ENCODE measurements at places on chromosomes 12 and 14. TPM values are rescaled to one million over a fixed set of nuclear protein-coding genes. Genes with fewer than 3 reads are reported as not detected.
A peak's percentile ranks its signal among the peaks of the same experiment; 100 is the strongest.

- no peak for DNase-seq
- no peak overlapping the region for H3K27ac ChIP-seq
- H3K4me1 ChIP-seq, result no peaks in the 10 kb centered on the region
- H3K27me3 ChIP-seq, result peaks cover 2% of the 10 kb centered on the region
- H3K36me3 ChIP-seq, result no peaks in the 10 kb centered on the region
Observed at GRCh38 chr14:32514681-32515080, 185.6 kb downstream of the AKAP6 start.

DNA sequence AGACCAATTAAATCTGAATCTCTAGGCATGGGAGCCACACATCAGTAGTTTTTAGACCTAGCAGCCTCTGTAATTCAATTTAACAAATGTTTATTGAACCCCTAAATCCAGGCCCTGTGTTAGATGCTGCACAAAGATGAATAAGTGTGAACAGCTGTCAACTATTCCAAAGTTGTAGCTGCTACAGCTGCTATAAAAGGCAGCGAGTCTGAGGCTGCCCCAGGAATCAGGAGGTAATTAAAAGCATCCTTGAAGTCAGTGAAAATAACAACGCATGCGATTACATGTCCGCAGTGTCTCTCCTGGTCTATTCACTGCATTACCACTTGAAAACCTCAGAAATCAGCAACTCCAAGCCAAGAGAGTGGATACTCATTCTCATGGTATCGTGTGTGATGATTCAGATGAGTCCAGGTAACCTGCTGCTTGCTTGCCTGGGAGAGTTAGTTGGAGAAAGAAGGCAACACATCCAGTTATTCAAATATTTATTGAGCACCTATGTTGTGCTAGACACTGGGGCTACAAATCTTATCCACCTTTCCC lies 34.9 kb upstream of the DDHD1 start:
- no peak for DNase-seq
- peaks cover 56% of the 10 kb centered on the region for H3K4me1 ChIP-seq
- H3K27me3 ChIP-seq, result peaks cover 4% of the 10 kb centered on the region
- no peak overlapping the region for H3K4me3 ChIP-seq

DNA sequence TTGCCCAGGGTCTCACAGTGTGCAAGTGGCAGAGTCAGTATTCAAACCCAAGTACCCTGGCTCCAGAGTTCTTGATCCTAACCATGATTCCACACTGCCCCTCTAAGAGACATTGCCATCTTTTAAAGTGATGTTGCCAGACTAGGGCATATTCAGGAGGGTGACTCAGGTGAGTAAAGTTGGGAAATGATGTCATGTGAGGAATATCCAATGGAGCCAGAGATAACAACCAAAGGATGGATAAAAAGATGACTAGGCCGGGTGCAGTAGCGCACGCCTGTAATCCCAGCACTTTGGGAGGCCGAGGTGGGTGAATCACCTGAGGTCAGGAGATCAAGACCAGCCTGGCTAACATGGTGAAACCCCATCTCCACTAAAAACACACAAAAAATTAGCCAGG lies 85.6 kb downstream of the SMOC1 start:
- H3K4me3 ChIP-seq, result no peak overlapping the region
- DNase-seq, result no peak
- no peaks in the 10 kb centered on the region for H3K4me1 ChIP-seq
- H3K27ac ChIP-seq, result no peak overlapping the region

DNA sequence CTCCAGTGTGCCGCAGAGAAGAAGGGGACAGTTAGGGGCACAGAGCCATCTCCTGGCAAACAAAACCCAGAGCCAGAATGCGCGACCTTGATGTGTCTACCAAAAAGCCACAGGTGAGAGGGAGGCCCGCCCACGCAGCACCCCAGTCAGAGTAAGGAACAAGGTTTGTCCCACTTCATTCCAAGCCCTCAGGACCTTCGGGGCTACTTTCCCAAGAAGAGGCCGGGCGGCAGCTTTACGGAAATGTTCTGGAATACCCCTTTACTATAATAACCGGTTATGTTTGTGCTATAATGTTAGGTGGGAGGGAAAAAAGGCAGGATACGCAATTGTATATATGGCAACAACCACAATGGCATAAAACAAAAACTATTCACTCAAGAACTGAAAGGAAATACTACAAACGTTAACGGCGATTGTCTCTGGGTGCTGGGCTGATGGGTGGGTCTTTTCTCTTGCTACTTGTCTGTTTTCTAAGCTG lies 12.3 kb downstream of the CCDC88C start:
- H3K36me3 ChIP-seq, result peaks cover 36% of the 10 kb centered on the region
- peak; percentile 79 for DNase-seq
- no peaks in the 10 kb centered on the region for H3K27me3 ChIP-seq
- H3K4me3 ChIP-seq, result peak overlapping the region; percentile 50

GRCh38 chr14:81728447-81728846 lies 194.8 kb upstream of the SEL1L start:
- no peak for DNase-seq
- H3K36me3 ChIP-seq, result no peaks in the 10 kb centered on the region
- no peak overlapping the region for H3K27ac ChIP-seq
- H3K4me1 ChIP-seq, result no peaks in the 10 kb centered on the region

- H3K4me3 ChIP-seq, result peak overlapping the region; percentile 70
- H3K27ac ChIP-seq, result no peak overlapping the region
- peaks cover 15% of the 10 kb centered on the region for H3K4me1 ChIP-seq
- DNase-seq, result peak; percentile 40
- H3K27me3 ChIP-seq, result peaks cover 4% of the 10 kb centered on the region
Observed at GRCh38 chr12:132561427-132562156, 48.8 kb downstream of the LRCOL1 start.

- H3K27ac ChIP-seq, result no peak overlapping the region
- peaks cover 1% of the 10 kb centered on the region for H3K4me1 ChIP-seq
- H3K27me3 ChIP-seq, result no peaks in the 10 kb centered on the region
- no peak overlapping the region for H3K4me3 ChIP-seq
Observed at GRCh38 chr12:100058482-100059029, 73.8 kb upstream of the ANKS1B start.

DNA sequence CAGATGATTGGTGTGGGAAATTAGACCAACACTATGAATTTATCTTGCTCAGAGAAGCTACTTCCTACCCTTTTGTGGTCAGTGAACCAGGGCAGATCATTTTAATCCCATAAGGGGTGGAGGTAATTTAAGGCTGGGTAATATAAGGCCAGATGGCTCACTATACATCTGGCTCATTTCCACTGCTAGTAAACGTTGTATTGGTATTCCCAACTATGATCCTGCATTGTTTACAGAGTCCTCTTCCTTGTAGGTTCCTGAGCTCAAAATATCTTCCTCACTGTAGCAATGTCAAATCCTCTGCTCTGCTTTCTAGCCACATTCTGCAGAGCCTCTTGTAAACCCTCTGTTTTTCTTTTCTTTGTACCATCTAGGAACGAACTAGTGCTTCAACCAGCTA lies 93.0 kb upstream of the MGAT4C start:
- H3K4me3 ChIP-seq, result no peak overlapping the region
- no peaks in the 10 kb centered on the region for H3K4me1 ChIP-seq
- H3K36me3 ChIP-seq, result no peaks in the 10 kb centered on the region
- H3K27ac ChIP-seq, result no peak overlapping the region
- DNase-seq, result no peak

DNA sequence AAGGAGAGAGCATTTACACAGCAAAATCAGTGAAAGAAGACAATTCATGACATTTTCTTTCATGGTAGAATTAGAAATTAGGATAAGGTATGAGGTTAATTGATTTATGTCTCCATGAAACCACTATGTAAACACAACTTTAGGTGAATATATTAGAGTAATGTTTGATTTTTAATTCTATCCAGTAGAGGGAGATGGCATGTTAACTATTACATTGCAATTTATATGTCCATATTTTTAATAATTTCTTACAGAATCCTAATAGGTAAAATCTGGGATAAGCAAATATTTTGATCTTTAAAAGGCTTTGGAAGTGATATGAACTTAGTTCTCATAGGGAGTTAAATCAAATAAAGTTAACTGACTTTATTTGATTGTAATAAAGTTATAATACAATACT lies 373.4 kb upstream of the PDE3A start:
- no peak overlapping the region for H3K27ac ChIP-seq
- no peaks in the 10 kb centered on the region for H3K36me3 ChIP-seq
- no peaks in the 10 kb centered on the region for H3K4me1 ChIP-seq
- no peaks in the 10 kb centered on the region for H3K27me3 ChIP-seq
- H3K4me3 ChIP-seq, result no peak overlapping the region

DNA sequence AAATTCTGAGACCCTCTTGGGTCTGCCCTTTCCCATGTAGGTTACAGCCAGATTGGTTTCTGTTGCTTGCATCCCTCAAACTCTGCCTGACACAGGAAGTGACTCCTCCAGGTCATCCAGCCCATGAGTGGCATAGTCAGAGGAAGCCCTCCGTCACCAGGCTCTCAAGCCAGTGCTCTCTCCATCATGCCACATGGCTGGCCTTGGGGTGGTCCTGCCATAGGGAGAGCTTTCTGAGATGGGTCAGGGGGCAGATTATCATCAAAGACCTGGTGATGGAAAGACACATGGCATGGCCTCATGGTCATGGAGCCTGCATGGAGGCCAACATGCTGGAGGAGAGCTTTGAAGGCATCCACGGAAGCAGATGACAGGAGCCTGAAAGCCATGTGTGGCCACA lies 15.4 kb upstream of the CLMN start:
- H3K36me3 ChIP-seq, result no peaks in the 10 kb centered on the region
- peaks cover 6% of the 10 kb centered on the region for H3K27me3 ChIP-seq
- no peak overlapping the region for H3K4me3 ChIP-seq
- no peak for DNase-seq
- H3K27ac ChIP-seq, result no peak overlapping the region

DNA sequence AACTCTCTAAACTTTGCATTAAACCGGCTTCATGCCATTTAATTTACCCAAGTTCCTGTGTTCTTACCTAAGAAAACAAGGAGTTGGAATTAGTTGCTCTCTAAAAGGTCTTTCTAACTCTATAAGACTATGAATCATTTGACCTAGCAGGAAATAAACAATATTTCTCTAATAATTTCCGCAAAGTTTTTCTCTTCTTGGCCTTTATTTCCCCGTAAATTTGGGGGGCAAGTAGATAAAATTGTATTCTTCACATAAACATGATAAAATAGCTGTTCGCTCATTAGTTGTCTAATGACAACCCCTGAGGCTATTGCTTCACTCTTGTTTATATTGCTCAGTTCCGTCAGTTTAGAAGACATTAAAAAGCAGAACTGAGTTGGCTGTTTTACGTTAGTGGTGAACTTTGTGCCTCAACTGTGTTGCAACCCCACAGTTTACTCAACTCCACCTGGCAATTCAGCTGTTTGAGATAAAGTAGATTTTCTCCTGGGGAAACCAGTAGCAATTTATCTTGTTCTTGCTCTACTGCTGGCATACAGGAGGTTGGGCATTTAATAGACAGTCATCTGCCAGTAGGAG lies 74.7 kb downstream of the BTG1 start:
- peaks cover 12% of the 10 kb centered on the region for H3K36me3 ChIP-seq
- peaks cover 20% of the 10 kb centered on the region for H3K4me1 ChIP-seq
- H3K4me3 ChIP-seq, result no peak overlapping the region
- no peaks in the 10 kb centered on the region for H3K27me3 ChIP-seq
- no peak overlapping the region for H3K27ac ChIP-seq

DNA sequence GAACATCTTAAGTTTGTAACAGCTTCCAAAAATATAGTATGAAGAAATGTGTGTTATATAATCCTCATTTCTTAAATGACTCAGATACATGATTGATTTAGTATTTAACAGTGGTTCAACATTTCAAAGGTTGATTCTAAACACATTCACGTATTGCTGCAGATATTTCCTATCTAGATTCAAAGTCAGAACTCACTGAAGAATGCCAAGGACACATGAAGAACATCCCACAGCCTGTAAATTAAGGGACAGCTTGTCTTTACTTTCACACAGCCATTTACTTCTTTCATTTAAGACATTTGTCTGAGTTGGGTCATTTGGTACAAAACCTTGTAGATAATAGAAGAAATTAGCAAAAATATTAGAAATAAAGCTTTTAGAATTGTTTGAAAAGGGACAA lies 66.9 kb upstream of the CPSF6 start:
- H3K27me3 ChIP-seq, result no peaks in the 10 kb centered on the region
- no peak overlapping the region for H3K27ac ChIP-seq
- no peaks in the 10 kb centered on the region for H3K36me3 ChIP-seq
- no peak overlapping the region for H3K4me3 ChIP-seq
- DNase-seq, result no peak

DNA sequence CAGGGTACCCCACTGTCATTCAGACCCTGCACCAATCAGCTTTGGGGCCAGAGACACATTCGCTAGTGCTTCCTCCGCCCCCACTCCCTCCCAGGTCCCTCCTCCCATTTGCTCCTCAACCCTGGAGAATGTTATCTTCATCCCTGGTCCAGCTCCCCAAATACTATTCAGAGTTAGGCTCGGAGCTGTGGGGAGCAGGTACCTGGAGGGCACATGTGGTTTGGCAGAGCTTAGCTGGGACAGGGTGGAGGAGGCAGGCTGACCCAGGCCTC lies 19.5 kb downstream of the VSX2 start:
- no peak overlapping the region for H3K4me3 ChIP-seq
- peaks cover 4% of the 10 kb centered on the region for H3K4me1 ChIP-seq
- H3K27me3 ChIP-seq, result peaks cover 8% of the 10 kb centered on the region
- H3K27ac ChIP-seq, result no peak overlapping the region

GRCh38 chr12:95593266-95593871 lies 42.1 kb upstream of the USP44 start:
- H3K4me1 ChIP-seq, result no peaks in the 10 kb centered on the region
- no peak overlapping the region for H3K4me3 ChIP-seq
- peaks cover 3% of the 10 kb centered on the region for H3K27me3 ChIP-seq
- no peak for DNase-seq

GRCh38 chr12:127925971-127926370 lies 341.0 kb upstream of the TMEM132C start:
- DNase-seq, result no peak
- no peaks in the 10 kb centered on the region for H3K36me3 ChIP-seq
- no peak overlapping the region for H3K27ac ChIP-seq
- H3K27me3 ChIP-seq, result no peaks in the 10 kb centered on the region

DNA sequence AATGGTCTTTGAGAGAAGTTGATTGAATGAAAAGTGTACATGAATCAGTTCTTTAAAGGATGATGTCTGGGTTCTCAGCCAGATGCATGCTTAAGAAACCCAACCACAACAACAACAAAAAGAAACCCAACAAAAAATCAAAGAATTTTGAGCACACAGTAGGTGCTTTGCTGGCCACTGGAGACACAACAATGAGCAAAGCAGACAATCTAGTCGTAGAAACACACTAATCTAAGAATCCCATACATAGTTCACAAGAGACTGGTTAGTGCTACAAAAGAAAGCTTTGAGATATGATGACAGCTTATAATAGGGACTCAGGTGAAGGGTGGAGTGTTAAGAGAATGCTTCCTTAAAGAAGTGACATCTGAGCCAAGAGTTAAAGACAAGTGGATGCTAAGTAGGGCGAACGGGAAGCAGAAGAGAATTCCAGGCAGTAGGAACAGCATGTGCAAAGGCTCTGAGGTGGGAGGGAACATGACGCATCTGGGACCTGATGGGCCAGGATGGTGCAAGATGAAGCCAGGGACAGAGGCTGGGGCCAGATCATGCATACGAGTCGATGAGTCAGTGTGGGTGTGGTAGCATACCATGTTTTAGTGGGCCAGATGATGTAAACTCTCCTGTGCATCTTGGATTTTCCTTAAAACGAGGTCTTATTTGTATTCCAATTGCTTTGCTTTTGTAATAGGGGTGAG lies 4.6 kb upstream of the HIP1R start:
- H3K36me3 ChIP-seq, result no peaks in the 10 kb centered on the region
- DNase-seq, result no peak
- peaks cover 9% of the 10 kb centered on the region for H3K4me1 ChIP-seq

The TAS2R43 gene
- total RNA-seq, result 0.21 TPM

The GPRC5A gene
- total RNA-seq, result 0.10 TPM

The NOVA1 gene
- total RNA-seq, result not detected

The STAT6 gene
- total RNA-seq, result 218 TPM

The NGB gene
- total RNA-seq, result not detected

The RPL10L gene
- not detected for total RNA-seq

The KCNMB4 gene
- total RNA-seq, result 1.3 TPM

The SERPINA6 gene
- total RNA-seq, result not detected

Data from activated CD4-positive, alpha-beta memory T cell treated with anti-CD3 and anti-CD28 coated beads for 36 hours (primary cell).